NCI-H1417 treated with DMSO at 0.1 percent for 48 hours (cell line): ENCODE measurements at places on chromosomes 7 and 10.
A peak's percentile ranks its signal among the peaks of the same experiment; 100 is the strongest.

GRCh38 chr10:70669732-70670317 is 2.5 kb upstream of the ADAMTS14 start:
- DNase-seq: no peak

- DNase-seq: no peak
These were observed 268.9 kb downstream of the PLXDC2 start for GRCh38 chr10:20085115-20085514.

- peak; percentile 44 for DNase-seq
These were observed 217.8 kb upstream of the SEMA3A start for GRCh38 chr7:84412161-84412969.

DNA sequence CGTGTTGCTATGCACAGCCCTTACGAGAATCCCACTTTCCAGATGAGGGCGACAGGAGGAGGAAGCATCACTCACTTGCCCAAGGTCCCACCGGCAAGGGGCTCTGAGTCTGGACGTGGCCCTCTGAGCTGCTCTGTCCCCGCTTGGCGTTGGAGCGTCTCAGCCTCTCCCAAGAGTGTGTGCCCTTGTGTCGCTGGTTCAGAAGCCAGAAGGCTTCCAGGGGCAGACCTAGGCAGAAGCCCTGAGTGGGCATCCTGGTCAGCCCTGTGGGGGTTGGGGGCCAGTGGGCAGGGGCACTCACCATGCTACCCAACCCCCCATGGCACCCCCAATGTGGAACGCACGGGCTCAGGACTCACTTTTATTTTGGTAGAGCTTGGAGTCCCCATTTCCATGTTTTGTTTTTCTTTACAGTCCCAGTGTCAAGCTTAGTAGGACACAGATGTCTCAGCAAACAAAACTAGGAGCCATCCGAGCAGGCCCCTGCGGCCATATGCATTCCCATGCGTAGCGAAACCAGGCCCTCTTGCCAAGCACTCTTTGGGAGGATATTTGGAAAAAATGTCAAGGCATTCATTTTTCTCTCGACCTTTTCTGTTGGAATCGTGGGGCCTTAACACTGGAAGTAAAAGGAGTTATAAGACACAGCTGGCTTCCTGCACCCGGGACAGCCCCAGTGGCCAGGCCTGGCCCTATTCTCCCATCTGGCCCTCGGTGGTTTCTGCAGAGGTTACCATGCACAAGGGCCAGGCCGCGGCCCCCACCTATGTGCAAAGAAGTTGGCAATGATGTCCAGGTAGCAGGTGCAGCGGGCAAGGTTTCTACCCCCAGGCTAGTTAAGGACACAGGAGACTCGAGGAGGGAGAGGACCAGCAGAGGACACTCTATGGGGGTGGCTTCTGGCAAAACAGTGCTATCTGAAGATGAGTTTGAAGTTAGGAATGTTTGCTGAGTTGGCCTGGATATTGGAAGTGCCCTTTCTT is 97.0 kb downstream of the LHPP start:
- no peak for DNase-seq

DNA sequence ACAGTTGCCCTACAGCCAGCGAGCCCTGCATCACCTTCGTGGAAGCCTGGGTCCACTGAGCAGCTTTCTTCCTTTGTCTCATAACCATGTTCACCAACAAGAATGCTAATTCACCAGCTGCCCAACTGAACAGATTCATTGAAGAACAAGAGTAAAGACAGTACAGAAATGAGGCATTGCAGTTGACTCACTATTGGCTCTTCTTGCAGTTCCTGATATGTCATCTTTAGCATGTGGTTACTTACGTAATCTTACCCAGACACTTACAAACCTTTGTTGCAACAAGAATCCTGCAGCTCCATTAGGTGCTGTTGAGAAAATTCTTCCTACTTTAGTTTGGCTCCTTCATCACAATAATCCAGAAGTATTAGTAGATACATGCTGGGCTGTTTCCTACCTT is 174.0 kb upstream of the TPK1 start:
- no peak for DNase-seq

DNA sequence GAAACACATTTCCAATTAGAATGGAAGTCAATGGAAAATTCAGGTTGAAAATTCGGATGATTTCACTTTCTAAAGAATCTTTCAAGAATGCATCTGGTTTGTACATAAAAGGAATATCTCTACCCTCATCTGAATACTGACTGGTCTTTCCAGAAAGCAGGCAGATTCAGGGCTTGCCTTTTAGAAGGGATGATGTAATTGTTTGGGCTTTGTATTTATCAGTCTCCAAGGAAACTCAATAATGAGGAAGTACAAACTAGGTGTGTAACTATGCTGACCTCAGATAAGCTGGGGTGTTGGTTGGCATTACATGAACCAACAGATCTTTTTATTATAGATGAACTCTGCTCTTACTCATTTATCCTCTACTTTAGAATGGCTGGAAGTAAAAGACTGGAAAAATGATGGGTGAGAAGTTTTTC is 24.1 kb downstream of the PDLIM1 start:
- DNase-seq: no peak

DNA sequence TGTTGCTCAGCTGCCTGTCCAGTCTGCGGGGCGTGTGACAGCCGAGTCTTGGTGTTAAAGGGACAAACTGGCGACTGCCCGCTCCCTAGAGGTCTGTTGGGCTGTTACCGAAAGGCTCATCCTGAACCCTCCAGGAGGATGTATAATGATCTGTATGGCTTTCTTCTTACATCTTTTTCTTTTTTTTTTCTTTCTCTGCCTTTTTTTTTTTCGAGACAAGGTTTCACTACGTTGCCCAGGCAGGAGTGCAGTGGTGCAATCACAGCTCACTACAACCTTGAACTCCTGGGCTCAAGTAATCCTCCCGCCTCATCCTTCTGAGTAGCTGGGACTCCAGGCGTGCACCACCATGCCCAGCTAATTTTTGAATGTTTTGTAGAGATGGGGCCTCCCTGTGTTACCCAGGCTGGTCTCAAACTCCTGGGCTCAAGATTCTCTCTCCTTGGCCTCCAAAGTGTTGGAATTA is 857 bp downstream of the INTS15 start:
- no peak for DNase-seq

GRCh38 chr7:131139462-131139861 is 188.2 kb upstream of the MKLN1 start:
- DNase-seq: no peak

GRCh38 chr10:96840841-96841518 is 8.9 kb downstream of the LCOR start:
- DNase-seq: no peak

DNA sequence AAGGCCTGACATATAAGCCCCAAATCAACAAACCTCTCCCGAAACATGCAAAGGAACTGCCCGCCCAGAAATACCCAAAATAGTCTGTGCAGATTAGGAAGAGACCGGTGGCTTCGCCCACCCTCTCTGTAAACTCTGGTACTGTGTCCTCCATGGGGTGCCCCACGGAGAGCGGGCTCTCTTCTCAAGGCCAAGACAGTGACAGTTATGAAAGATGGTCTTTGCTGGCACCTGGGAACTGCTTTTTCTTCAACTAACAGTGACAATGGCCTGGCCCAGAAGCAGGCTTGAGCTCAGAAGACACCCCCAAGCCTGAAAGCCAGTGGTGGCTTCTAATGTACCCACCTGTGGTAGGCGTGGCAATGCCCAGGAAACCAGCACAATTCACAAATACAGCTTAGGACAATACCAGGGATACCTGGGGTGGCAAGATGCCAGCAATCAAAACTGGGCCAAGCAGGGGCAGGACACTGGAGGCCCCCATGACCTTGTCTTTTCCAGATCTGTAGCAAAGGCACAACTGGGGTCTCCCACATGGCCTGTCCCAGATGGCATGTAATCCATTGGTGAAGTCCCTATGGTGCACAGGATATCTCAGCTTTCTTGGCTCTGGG is 107.6 kb downstream of the NEURL1 start:
- no peak for DNase-seq

- DNase-seq: no peak
These were observed 1.8 kb downstream of the GNAI1 start for GRCh38 chr7:80136261-80137055.

DNA sequence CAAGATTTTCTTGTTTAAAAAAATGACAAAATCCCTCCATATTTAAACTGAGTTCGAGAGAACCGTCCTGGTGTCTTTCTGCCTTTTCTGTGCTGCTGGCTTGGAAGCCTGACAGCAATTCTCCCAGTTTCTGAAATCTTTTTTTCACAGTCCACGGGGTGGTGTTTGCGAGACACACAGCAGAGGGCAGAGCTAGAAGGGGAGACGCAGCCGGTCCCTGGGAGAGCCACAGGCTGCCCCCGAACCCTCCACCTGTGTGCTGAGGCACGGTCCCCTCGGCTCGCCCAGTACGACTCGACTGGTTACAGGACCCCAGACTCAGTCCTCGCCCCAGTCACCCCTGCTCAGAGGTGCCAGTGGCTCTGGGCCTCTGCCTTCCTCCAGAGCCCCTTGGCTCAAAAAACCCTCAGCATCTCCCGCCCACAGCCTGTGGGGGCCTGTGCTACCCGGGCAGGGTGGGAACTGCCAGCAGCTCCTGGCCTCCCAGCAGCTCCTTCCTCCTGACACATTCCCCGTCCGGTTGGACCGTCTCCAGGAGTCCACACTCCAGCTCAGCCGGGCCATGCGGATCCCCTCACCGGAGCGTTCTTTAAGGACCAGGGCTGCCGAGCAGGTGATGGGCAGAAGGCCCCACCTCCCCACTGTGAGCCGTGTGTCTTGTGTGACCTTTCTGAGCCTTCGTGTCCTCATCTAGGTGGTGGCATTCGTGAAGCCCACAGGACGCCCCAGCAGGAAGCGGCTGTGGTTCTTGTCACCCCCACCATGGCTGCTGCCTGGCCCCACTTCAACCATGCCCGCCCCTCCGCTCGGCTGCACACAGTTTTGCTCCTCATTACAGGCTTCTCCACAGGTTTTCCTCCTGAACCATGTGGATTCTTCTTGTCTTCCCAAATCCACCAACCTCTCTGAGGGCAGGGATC is 52.3 kb upstream of the EN2 start:
- DNase-seq: no peak

- no peak for DNase-seq
These were observed 599.7 kb downstream of the PTPRN2 start for GRCh38 chr7:157987906-157988305.
